Airway epithelial cell (primary cell): ENCODE measurements at places on chromosomes 12 and 14. TPM values are rescaled to one million over a fixed set of nuclear protein-coding genes. Genes with fewer than 3 reads are reported as not detected.

Gene LRTM2
- total RNA-seq = not detected in 2 replicates

Gene GYS2
- not detected in 2 replicates for total RNA-seq

Gene PLD4
- not detected in 2 replicates for total RNA-seq

Gene CMTM5
- total RNA-seq = not detected in 2 replicates

Gene EPYC
- total RNA-seq = not detected in 2 replicates

Gene ARHGEF40
- total RNA-seq = 11.6 and 12.0 TPM in 2 replicates
